ENCODE measurements at places on chromosomes 4 and X.

- DNase-seq = no peak
These were observed 13.8 kb upstream of the FGFBP2 start for GRCh38 chr4:15976456-15977447.

GRCh38 chr4:186823989-186824388, 100.3 kb upstream of the FAT1 start:
- no peak for DNase-seq

DNA sequence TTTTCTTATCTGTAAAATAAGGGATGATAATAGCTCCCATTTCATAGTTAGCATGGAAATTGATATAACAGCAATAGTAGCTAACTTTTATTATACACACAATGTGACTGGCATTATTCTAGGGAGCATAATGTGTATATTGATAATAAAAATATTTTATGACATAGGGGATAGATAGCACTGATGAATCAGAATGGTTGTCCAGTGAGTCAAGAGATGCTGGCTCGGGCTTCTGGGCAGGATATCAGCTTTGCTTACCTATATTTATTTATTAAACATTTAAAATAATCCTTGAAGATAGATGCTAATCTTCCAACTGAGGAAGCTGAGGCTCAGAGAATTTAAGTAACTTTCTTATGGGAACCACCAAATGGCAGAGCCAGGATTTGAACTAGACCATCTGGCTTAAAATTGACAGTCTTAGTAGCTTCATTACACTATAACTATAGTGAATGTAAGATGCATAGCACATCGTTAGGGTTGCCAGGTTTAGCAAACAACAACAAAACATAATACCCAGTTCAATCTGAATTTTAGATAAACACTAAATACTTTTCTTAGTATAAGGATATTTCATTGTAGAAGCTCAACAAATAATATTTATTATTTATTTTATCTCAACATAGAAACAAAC, 2.7 kb downstream of the AFP start:
- DNase-seq = no peak

GRCh38 chr4:8610858-8611616, 18.5 kb downstream of the CPZ start:
- DNase-seq = no peak

DNA sequence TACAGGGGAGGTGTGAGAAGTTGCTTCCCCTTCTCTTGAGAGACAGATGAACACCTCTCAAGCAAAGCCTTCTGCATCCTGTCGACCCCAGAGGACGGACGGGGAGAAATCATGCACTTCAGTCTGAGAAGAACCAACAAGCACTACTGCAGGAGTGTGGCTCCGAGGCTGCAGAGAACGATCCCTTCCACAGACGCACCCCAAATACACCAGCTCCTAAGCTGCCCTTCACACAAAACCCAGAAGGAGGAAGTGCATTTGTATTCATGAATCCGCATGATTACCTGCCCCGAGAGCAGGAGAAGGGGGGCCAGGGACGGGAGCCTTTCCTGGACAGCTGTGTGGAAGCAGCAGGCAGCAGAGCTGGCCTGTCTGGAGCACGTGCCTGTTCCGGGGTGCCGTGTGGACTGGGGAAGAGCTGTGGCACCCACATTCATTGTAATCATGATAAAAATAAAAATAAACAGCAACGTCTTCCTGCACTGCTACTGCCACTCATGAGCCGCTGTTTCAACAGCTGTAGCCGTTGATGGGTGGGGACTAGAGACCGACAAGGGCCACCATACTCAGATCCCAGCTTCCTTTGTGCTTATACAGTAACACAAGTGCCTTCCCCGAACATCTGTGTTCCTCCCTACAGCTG, 42.9 kb downstream of the ACSL1 start:
- DNase-seq = no peak

DNA sequence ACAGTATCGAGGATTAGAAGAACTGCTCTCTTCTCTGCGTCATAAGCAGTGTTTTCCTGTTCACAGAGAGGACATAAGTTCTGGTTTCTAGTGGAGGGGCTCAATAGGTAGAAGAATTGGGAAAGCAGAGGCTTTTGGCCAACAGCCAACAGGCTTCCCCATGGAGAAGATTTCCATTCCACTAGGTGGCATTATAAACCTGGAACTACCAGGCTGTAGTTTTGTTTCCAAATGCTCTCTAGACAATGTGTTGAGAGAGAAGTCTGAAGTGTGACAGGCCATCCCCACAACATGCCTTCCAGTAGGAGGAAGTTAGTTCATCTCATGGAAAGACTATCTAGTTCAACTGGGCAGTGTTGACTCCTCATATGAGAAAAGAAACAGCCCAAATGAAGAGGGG, 63.8 kb upstream of the ANXA10 start:
- DNase-seq = no peak

- no peak for DNase-seq
These were observed 96.0 kb downstream of the EFHC2 start for GRCh38 chrX:44247468-44247867.

- DNase-seq = no peak
These were observed 754 bp upstream of the KLF3 start for GRCh38 chr4:38663090-38663800.

DNA sequence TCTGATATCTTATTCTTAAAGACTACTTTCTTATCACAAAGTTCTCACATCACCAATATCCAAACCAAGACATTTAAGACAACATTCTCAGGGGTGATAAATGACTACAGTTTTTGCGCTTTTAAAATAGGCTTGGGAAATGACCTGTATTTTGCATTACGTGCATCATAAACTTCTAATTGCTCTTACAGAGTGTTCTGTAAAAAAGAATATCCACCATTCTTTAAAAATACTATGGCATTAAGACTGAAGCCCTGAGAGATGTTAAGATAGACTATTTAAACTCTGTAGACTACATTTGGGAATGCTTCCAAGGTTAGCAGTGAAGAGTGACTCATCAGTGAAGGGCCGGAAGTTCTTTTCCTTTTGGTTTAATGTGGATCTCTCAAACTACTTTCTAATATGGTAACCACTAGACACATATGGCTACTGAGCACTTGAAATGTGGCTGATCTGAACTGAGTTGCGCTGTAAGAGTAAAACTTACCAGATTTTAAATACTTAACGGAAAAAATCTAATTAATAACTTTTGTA, 518.8 kb upstream of the FTHL17 start:
- no peak for DNase-seq

GRCh38 chr4:175514174-175514573, 297.9 kb downstream of the GPM6A start:
- DNase-seq = no peak

- peak; percentile 36 for DNase-seq
These were observed 11.7 kb upstream of the STATH start for GRCh38 chr4:69984030-69984443.

DNA sequence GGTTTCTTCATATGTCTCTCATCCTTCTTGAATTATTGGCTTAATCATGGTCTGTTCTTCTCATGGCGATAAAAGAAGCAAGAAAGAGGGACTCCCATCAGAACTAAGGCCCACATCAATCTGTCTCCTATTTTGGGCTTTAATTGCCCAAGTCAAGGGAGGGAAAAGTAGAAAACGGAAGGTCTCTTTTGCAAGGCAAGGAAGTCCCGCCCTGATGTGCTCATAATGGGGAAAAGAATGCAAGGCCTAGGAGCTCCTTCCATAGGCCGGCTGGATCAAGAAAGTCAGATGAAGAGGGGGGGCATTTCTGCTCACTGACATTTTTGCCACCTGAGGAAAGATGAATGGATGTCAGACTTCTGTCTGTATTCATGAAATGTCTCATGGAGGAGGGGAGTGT, 127.7 kb upstream of the RPS6KA3 start:
- no peak for DNase-seq

DNA sequence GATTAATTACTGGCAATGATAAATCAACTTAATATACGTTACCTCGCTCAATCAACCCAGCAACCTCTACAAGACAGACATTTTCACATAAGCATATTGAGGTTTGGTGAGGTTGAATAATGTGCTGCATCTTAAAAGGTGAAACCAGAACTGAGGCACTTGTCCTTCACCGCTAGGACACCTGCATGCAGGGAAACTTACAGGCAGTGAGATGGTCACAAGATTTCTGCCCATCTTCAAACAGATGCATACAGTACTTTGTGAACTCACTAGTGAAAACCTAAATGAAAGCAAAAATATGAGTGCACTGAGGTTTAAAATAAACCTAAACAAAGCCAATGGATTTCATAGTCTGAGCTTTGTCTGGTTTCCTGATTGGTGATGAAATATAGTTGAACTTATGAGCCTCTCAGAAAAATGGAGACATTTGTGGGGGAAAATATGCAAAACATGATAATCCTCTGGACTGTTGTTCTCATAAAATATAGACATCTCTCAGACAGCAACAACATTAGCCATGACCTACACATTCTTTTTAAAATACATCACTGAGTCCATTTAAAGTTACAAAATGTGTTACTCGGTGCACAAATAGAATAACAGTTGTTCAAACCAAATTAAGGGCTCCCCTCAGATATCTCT, 20.9 kb upstream of the PRSS12 start:
- DNase-seq = no peak

- no peak for DNase-seq
These were observed 70.3 kb upstream of the DDX60 start for GRCh38 chr4:168388890-168389289.

- DNase-seq = no peak
These were observed 45.6 kb downstream of the EPHA5 start for GRCh38 chr4:65624651-65625050.

DNA sequence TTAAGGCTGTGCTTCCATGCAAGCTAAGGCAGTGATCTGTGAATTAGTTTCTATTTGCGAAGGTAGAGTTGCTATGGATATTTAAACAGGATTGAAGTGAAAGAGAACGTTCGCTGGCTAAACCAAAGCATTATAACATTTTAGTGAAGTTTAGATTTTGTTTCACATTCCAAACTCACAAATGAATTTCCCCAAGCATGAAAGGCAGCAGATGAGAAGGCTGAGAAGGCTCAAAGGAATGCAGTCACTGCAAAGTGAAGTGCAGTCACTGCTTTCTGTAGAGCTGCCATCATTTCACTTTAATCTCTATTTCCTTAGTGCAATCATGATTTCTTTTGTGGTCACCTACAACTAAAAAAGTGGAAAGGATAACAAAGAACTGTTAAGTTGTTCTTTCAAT, 334.7 kb upstream of the NR3C2 start:
- no peak for DNase-seq

GRCh38 chr4:16075975-16076757, 7.7 kb downstream of the PROM1 start:
- no peak for DNase-seq

DNA sequence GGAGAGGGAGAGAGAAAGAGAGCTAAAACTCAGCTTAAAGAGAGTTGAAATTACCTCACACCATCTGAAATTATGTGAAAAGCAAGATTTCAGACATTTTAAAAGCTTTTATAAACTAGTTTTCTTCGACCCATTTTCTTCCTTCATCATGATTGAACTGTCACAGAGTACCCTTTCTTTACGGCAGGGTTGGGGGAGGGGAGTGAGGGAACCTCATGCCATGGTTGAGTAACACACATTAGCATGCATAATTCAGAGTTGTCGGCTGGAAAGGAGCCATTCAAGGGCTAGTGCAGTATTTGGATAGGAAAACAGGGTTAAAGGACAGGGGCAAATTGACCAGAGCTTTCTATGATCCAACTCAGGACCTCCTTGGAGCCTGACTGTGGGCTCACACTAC, 46.2 kb downstream of the PCDH19 start:
- DNase-seq = no peak

DNA sequence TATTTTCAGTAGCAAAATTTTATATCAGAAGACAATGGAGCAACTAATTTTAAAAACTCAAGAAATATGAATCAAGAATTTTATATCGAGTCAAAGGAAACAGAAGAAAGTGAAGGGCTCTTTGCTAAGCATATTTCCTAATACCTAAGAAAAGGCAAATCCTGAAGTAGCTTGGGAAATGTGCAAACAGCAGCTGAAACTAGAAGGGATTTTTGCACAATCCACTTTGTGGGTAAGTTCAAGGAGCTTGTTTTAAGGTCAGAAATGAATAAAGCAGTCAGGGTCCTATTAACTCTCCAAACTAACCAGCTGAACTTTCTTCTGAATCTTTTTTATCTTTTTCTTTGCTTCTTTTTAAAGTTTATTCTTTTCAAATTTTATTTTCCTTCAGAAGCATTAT, 500.9 kb upstream of the CXorf51A start:
- DNase-seq = no peak

GRCh38 chr4:101346351-101347266, 717 bp downstream of the PPP3CA start:
- peak; percentile 77 for DNase-seq

- no peak for DNase-seq
These were observed 83.8 kb upstream of the HHIP start for GRCh38 chr4:144562019-144562705.

GRCh38 chr4:85761803-85762528, 287.0 kb downstream of the ARHGAP24 start:
- DNase-seq = peak; percentile 45

- DNase-seq = no peak
These were observed 355.0 kb downstream of the PPP1R2C start for GRCh38 chrX:42422961-42423360.

DNA sequence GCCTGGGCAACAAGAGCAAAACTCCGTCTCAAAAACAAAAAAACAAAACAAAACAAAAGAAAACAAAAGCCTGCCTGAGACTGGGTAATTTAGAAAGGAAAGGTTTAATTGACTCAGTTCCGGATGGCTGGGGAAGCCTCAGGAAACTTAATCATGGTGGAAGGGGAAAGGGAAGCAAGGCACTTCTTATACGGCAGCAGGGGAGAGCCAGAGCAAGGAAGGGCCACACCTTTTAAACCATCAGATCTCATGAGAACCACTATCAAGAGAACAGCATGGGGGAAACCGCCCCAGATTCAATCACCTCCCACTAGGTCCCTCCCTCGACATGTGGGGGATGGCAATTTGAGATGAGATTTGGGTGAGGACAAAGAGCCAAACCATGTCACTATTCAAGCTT, 122.2 kb downstream of the UBE2K start:
- no peak for DNase-seq

DNA sequence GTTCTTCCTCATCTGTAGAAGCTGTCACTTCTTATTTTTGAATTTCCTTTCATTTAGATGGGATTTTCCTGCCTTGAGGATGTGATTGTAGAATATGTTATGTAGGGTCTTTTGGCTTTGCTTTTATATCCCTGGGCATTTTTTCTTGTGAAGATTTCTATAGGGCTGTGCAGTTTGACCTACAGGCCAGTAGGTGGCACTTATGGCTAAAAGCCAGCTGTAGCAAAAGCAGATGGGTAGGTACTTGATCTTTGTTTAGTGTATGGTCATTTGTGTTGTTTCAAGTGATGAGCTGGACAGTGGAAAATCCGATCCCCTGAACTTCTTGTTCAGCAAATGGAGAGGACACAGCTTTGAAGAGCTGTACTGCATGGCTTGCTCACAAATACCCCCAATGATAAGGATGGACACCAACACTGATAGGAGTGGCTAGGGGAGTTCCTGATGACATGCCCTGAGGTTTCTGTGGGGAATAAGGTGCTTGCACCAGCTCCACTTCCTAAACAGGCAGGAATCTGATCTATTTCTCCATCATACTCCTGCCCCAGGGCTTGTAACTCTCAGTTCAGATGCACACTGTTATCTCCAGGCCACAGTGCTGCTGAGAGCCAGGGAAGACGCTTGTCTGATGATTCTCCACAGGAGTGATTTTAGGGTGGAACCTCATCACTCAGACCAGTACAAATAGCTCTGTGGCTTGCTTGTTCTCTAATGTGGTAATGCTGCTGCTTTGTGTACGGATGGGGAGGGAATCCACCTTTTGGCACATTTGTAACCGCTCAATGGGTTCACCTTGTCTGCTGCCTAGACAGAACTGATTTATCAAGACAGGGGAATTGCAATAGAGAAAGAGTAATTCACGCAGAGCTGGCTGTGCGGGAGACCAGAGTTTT, 417.1 kb upstream of the MAGEB16 start:
- no peak for DNase-seq

All from pancreas (tissue), 10 donors.